Nucleus accumbens (tissue), 56 donors: ENCODE measurements at places on chromosomes 1 and 21.

GRCh38 chr1:100147875-100148274 lies 14.9 kb downstream of the TRMT13 start:
- no peak for DNase-seq

DNA sequence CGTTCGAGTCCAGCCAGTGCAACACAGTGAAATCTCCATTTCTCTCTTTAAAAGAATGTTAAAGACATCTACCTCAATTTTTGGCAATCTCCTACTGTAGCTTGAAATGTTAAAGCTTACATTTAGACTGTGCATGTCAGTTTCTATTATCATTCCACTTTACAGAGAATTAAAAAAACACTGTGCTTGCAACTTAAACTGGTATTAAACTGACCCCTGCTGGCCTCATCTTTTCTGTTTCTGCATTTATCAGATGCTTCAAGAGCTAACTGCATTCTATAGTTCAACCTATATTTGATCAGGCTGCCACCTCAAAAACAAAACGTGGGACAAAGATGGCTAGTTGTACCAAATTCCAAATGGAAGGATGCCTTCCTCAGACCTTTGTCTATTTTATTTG lies 226.5 kb downstream of the SMYD3 start:
- DNase-seq = no peak

GRCh38 chr21:39650801-39651200 lies 38.1 kb downstream of the B3GALT5 start:
- no peak for DNase-seq

DNA sequence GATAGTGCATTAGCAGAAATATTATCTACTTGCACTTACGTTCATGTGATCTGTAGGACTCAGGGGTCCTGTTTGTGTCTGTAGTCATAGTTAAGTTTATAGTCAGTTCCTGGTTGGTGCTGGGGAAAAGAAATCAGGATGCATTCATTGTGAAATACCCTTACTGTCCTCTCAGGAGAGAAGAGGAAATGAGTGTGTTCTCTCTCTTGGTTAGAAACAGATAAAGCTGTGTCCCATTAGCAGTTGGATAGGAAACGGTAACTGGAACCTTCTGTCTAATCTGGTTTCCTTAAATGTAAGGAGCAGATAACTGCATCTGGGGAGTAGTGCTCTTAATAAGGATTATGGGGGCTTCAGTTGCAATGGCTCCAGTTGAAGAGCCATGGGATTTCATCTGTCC lies 8.9 kb downstream of the SDCCAG8 start:
- no peak for DNase-seq

GRCh38 chr1:156490401-156491032 lies 10.1 kb downstream of the MEF2D start:
- no peak for DNase-seq

- no peak for DNase-seq
Measured at GRCh38 chr1:99638853-99639252, 7.1 kb upstream of the PALMD start.

DNA sequence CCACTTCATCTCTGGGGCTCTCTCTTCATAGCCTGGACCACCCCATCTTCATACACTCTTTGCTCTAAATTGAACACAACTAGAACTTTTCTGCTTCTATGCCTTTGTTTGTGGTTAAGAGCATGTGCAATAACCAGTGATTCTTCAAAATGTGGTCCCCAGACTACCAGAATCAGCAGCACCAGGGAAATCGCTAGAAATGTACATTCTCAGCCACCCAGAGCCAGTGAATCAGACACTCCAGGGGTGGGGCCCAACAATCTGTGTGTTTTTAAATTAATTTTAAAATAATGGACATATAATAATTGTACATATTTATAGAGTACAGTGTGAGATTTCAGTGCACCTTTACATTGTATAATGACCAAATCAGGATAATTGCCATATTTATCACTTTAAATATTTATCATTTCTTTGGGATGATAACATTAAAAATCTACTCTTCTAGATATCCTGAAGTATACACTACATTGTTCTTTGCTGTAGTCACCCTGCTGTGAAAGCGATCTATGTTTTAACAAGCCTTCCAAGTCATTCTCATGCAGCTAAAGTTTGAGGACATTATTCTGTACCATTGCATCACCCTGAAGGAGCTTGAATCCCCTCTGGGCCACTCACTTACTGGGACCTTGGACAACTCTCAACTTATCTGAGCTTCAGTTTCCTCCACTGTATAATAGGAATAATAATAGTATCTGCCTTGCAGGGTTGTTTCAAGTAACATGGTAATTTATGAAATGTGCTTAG lies 10.8 kb downstream of the GRHL3 start:
- DNase-seq = no peak

DNA sequence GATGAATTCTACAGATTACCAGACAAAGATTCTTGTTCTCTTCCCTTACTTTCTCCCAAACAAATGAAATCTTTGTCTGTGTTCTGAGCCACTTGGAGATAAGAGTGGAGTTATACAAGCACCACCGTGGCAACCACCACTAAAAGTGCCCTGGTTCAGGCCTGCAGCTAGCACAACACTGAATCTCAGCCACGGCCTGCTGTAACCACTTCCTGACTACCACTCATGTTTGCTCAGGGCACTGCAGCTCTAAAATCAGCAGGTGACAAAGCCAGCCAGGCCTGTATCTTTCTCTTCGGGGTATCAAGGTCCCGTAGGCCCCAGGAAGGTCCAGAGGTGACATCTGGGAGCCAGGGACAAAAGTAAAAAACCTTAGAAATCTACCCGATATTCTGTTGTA lies 3.2 kb upstream of the OR2T6 start:
- no peak for DNase-seq

- DNase-seq = peak; percentile 28
Measured at GRCh38 chr1:108559215-108560186, at the start of gene EEIG2. Gene EEIG2, plus strand, starts transcription at chr1:108560100. Its CDS starts 329 bp downstream, at chr1:108560429.

GRCh38 chr1:236451796-236452373 lies 57.8 kb downstream of the EDARADD start:
- no peak for DNase-seq

DNA sequence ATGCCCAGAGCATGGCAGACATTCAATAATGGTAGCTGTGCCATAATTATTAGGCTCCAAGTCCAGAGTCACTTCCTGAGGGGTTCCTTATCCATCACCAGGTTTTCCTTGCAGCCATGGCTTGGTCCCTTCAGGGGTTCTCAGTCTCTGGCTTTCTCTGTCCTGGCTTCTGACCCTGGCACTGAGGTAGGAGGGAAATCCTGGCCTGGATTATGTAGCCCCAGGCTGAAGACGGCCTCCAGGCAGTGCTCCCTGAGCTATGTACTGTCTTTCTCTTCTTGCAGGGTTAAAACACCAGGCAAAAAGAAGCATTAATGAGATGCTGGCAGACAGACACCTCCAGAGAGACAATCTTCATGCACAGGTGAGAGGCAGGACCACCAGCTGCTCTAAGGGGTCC lies 9.5 kb upstream of the PADI3 start:
- DNase-seq = no peak

DNA sequence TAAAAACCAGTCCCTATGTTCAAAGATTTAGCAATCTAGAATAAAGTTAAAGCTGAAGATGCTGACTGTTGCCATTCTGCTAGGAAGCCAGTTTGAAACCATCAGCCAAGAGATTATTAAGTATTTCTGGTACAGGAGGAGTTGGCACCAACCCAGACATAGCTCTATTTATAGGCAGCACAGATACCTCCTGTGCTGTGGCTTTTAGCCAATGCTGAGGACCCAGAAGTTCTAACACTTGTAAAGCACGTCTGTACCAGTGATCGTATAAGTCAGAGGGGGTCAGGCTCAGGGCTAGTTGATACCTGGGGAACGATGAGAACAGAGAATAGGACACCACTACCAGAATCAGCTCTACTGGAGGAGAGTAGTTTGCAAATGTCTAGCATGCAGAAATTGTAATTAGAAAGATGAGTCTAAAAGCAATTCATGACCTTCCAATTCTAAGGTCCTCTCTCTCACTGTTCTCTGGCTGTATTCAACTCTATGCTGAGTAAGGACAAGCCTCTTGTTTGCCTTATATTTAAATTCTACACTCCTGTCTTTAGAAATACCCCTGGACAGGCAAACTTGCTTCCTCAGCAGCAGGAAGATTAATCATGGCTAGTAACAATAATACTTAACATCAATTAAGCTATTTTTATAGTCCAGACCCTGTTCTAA lies 96.8 kb upstream of the PALMD start:
- DNase-seq = no peak

- no peak for DNase-seq
Measured at GRCh38 chr1:183228347-183229220, 42.5 kb downstream of the LAMC2 start.

DNA sequence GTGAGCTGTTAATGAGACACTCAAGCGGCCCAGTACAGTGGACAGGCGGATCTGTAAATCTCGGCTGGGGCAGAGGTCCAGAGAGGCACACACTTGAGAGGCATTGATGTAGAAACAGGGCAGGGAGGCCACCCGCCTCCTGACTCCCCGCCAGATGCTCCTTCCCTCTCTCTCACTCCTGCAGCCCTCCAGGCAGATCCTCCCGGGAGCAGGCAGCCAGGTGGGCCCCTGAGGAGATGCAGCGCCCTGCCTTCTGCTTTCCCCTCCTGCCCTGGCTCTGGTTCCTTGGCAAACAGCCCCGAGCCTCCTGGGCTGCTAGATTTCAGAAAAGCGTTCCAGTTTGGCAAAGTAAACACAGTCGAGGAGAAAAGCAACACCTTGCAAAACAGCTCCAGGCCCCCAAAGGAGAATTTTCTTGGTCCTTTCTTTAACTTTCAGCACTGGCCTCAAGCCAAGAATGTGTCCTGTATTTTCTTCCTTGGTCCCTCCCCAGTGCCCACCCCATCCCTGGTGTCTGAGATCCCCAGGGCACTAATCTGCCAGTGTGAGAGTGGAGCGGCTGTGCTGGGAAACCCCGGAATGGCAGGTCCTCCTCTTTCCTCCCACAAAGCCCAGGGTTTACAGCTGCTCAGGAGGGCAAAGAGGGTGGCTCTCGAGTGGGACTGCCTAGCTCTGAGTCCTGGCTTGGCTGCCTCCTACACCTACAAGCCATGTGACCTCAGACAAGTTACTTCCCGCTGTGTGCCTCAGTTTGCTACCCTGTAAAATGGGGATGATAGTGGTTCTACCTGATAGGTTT lies 29.4 kb upstream of the IFNLR1 start:
- no peak for DNase-seq
